ENCODE measurements at places on chromosomes 1 and 21.
A peak's percentile ranks its signal among the peaks of the same experiment; 100 is the strongest.

- H3K4me3 ChIP-seq: no peak overlapping the region
- no peaks in the 10 kb centered on the region for H3K36me3 ChIP-seq
- DNase-seq: no peak
Observed at GRCh38 chr1:86696522-86696921, 7.9 kb upstream of the SH3GLB1 start.

DNA sequence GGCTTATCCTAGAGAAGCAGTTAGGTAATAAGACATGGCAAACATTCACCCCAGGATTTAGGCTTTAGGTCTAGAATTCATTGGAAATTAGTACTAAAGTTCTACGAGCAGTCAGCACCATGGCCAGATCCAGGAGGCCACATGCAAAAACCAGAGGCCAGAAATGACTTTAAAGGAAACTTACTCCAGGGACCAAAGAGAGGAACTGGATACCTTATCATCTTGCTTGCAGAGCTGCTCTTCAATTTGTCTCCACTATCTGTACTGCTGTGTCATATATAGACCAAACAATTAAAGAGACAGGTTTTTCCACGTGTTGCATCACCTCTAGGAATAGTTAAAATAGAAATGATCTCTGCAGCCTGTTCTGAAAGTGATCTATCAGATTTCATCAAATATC, 127.8 kb downstream of the LMX1A start:
- DNase-seq: no peak
- H3K27ac ChIP-seq: no peak overlapping the region
- H3K36me3 ChIP-seq: no peaks in the 10 kb centered on the region
- H3K27me3 ChIP-seq: peaks cover 9% of the 10 kb centered on the region

DNA sequence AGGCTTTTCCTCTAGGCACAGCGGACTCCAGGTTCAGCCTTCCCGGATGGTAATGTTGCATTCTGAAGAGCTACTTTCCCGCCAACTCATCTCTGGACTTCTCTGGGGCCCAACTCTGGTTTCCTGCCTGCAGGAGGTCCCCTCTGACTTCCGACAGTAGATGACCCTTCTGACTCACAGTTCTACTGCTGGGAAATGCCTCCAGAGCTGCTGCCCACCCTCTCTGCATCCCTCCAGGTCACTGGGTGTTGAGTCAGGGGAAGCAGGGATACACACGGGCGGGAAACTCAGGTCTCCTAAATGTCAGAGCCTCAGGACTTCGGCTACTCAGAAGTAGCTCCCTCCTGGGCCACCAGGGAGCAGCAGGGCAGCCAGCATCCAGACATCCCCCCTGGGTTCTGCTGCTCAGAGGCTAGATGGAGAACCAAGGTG, 2.1 kb upstream of the KIF21B start:
- peaks cover 16% of the 10 kb centered on the region for H3K4me1 ChIP-seq
- H3K36me3 ChIP-seq: no peaks in the 10 kb centered on the region
- no peak overlapping the region for H3K27ac ChIP-seq
- peaks cover 18% of the 10 kb centered on the region for H3K27me3 ChIP-seq
- DNase-seq: no peak

GRCh38 chr1:19342894-19343616, 30.9 kb downstream of the SLC66A1 start:
- no peak for DNase-seq
- H3K27me3 ChIP-seq: no peaks in the 10 kb centered on the region
- H3K27ac ChIP-seq: no peak overlapping the region
- no peak overlapping the region for H3K4me3 ChIP-seq

DNA sequence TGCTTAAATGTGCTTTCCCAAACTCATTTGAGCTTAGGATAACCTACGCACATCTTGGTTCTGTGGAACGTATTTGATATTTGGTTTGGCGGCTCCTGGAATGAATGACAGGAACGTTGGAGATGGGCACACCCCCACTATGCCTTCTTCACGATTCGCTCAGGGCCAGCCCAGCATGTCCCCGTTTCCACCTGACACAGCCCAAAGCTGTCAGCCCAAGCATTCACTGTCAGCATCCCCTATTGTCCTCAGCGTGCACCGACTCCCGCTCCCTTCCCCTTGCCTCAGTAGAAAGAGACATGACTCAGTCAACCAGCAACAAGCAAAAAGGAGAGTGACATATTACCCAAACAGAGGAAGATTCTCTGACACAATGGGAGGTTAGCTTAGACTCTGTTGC, 181.4 kb downstream of the KCNJ6 start:
- no peak overlapping the region for H3K27ac ChIP-seq
- no peak overlapping the region for H3K4me3 ChIP-seq
- peaks cover 21% of the 10 kb centered on the region for H3K4me1 ChIP-seq
- no peaks in the 10 kb centered on the region for H3K27me3 ChIP-seq
- DNase-seq: no peak

- no peaks in the 10 kb centered on the region for H3K36me3 ChIP-seq
- no peak overlapping the region for H3K27ac ChIP-seq
- H3K27me3 ChIP-seq: no peaks in the 10 kb centered on the region
- no peak for DNase-seq
- H3K4me1 ChIP-seq: no peaks in the 10 kb centered on the region
Observed at GRCh38 chr21:14452031-14452726, 69.2 kb upstream of the HSPA13 start.

DNA sequence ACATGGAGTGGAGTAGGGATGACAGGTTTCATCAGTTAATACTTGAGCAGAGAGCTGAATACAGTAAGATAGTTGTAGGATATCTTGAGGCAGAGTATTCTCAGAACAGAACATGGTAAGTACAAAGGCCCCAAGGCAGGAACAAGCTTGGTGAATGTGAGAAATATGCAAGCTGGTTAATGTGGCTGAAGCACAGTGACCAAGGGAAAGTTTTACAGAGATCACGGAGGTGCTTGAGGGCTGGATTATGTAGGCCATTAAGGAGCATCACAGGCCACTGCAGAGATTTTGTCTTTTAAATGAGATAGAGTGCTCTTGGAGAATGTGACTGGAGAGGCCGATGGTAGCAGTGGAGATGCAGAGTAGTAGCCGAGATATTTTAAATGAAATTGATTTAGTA, 54.0 kb upstream of the BOLA1 start:
- no peaks in the 10 kb centered on the region for H3K27me3 ChIP-seq
- no peak overlapping the region for H3K4me3 ChIP-seq
- H3K27ac ChIP-seq: peak overlapping the region; percentile 19
- no peak for DNase-seq
- H3K4me1 ChIP-seq: peaks cover 35% of the 10 kb centered on the region

DNA sequence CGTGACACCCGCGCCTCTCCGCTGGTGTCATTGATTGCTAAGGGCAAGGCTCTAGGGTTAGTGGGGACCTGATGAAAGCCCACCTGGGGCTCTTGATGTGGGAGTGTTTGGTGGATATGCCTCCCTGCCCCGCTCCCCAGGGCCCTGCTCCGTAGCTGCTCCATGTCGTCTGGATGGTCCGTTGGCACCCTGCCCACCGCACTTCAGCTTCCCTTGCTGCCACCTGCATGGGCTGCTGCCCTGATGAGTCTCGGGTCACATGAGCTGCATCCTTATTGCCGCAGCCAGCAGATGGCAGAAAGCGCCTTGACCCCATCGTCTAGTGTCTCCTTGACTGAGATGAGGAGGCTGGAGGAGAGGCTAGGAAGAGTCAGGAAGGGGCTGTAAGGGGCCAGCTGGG, 439.4 kb downstream of the CAMTA1 start:
- H3K4me1 ChIP-seq: no peaks in the 10 kb centered on the region
- no peaks in the 10 kb centered on the region for H3K27me3 ChIP-seq
- no peaks in the 10 kb centered on the region for H3K36me3 ChIP-seq
- no peak overlapping the region for H3K4me3 ChIP-seq
- DNase-seq: no peak
- no peak overlapping the region for H3K27ac ChIP-seq

GRCh38 chr1:114286179-114286578, 132.5 kb upstream of the SYT6 start:
- no peak overlapping the region for H3K4me3 ChIP-seq
- no peak overlapping the region for H3K27ac ChIP-seq
- no peaks in the 10 kb centered on the region for H3K36me3 ChIP-seq
- no peaks in the 10 kb centered on the region for H3K27me3 ChIP-seq

- DNase-seq: no peak
- H3K27me3 ChIP-seq: no peaks in the 10 kb centered on the region
- H3K27ac ChIP-seq: no peak overlapping the region
- no peak overlapping the region for H3K4me3 ChIP-seq
- no peaks in the 10 kb centered on the region for H3K4me1 ChIP-seq
- H3K36me3 ChIP-seq: no peaks in the 10 kb centered on the region
Observed at GRCh38 chr1:71930511-71930910, 351.8 kb downstream of the NEGR1 start.

DNA sequence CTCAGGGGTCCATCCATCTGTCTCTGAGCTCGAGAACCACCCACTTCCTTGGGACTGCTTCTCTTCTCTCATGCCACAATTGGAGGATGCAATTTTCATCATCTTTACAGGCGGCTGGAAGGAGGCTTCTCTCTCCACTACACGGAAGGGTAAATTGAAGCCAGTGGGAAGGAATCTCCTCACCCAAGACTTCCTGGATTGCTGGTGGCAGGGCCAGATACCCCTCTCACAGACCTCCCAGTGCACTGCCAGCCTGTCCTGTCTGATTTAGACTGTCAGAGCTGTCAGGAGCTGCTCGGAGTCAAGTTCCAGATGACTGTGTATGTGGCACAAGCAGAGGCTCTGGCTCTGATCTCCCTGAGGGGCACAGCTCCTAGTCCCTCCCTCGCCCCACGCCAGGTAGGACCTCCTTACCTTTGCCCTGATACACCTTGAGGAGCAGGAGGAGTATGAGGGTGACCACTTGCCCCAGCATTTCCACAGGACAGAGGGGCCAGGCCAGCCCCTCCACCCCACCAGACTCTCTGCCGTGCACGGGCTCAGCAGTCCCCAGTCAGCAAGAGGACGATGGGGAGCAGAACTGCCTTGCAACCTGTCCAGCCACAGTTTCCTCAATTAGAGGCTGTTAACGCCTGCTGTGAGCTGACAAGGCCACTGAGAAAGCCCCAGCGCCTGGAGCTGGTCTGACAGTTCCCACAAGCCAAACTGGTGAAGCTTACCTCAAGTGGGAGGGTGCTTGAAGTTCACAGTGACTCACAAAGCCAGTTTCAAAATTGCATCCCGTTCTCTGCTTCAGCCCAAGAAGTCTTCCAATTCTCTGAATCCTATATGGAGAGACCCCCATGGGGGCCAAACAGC, at the start of gene CD244:
TSS of gene CD244 (minus strand) at position 685 of the 858 bp plus-strand sequence. CDS start at position 475, 210 bp downstream.
- H3K4me3 ChIP-seq: no peak within 1 kb of the TSS
- no peaks in the 10 kb centered on the region for H3K36me3 ChIP-seq
- H3K4me1 ChIP-seq: no peaks in the 10 kb centered on the region
- no peaks in the 10 kb centered on the region for H3K27me3 ChIP-seq

DNA sequence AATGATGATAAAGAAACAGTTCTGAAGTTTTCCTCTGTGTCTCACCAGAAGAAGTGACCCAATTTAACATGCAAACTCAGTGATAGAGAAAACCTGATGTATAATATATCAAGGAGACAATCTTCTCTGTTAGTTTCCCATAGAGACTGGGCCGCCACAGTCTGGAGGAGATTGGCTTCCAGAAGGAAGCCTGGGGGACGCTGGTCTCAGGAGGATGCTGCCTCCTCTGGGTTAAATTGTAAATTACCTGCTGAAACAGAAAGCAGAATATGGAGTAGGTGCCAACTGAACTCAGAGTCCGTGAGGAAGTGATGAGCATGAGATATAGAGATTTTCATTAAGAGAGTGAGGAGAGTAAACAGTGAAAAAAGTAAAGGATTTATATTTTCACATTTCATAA, 15.8 kb downstream of the OR14I1 start:
- H3K4me3 ChIP-seq: no peak overlapping the region
- no peaks in the 10 kb centered on the region for H3K4me1 ChIP-seq
- no peaks in the 10 kb centered on the region for H3K36me3 ChIP-seq
- H3K27me3 ChIP-seq: no peaks in the 10 kb centered on the region
- DNase-seq: no peak
